ENCODE measurements at places on chromosomes 12 and 14.

- DNase-seq, result no peak
Observed at GRCh38 chr14:87971010-87971409, 22.0 kb downstream of the GALC start.

DNA sequence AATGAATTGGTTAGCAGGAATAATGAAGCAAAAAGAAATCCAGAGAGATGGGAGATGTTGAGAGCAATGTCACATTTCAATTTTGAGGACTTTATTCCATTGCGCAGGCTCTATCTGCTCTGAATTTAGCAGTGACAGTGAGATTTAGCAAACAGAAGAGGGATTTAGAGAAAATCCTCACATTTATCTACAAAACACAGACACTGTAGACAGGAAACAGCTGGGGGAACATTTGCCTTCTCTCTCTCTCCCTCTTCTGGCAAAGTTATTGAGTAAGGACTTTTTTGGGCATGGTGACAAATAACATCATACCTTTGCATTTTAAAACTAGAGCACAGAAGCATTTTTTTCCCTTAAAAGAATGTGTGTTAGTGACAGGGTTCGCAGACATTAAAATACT is at the start of gene IGF1:
TSS of gene IGF1 (minus strand) at position 158 of the 400 bp plus-strand sequence. CDS start 182 bp downstream, outside the sequence.
- no peak for DNase-seq

DNA sequence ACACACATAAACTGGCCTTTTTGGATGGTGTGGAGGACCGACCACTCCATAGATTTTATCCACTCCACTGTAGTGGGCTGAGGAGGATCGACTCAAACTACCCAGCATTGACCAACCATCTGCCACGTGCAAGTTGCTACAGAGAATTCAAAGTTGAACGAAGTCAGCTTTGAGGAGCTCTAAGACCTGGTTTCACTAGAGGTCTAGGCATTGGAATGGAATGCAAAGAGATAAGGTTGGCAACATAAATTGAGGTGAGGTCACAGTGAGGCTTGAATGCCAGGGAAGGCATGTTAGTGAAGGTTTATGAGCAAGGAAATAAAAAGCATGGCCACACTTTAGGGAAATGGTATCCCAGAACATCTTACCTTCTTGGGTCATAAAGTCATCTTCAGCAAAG is 14.5 kb downstream of the VWF start:
- no peak for DNase-seq

DNA sequence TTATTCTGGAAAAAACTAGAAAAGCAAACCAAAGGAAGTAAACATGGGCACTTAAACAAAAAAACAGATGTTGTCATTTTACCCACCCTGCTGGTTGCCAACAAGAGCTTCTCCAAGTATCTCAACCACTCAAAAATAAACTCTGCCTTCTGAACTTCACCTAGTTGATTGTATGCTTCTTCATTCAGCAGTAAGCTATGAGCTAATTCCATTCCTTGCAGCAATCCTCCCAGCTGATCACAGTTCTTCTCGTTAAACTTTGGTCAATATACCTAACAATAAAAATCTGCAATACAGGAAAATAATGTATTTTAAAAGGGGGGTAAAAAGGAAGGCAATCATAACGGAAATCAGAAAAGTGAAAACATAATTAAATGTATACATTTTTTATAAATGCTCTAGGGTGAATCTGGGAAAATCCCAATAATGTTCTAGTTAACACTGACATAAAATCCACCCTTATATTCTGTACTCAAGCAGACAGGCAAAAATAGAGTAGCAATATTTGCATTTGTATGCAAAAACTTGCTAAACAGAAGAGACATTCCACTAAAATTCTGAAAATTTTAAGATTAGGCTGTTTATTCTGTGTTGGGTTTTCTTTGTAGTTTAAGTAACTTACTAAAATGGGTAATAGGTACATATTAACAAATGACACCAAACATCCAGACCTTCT is 17.4 kb downstream of the HEATR5A start:
- DNase-seq, result no peak

GRCh38 chr12:58544281-58544680 is 376.0 kb downstream of the LRIG3 start:
- DNase-seq, result no peak

GRCh38 chr14:44778604-44779003 is 183.1 kb downstream of the KLHL28 start:
- no peak for DNase-seq

DNA sequence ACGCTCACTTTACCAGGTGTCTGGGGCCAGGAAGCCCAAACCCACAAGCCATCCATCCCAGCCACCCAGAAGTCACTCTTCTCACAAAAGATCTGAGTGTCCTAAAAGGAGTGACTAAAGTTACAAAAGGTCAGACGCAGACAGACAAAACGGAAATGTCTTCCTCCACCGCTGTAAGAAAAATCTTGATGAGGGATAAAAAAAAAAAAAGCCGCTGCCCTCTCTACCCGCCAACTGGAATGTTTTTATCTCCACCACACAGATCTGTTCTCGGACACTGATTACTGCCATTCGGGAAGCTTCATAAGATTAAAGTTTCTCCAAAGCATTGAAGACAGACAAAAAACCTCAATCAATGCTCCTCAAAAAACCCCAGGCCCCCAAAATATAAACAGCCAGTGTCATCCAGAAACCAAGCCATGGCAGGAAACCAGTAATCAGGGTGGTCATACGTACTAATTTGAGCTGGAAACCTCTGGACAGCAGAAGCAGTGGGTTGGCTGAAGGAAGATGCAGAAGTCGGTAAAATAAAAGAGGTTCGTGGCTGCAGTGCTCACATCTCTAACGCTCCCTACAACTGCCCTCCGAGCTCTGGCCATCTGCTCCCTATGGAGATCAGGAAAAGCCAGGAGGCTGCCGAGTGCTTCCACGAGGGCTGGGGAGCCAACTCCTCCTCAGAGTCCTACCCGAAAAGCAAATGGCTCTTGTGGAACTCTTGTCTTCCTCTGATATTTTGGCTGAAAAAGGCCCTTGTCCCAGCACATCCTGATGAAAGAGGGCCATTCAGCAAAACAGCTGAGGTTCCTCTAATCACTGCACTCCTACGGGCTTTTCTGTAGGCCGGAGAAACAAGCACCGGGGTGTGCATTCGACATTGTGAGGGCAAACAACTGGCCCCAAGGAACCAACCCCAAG is 30.3 kb downstream of the SSH1 start:
- DNase-seq, result no peak
